ENCODE measurements at places on chromosomes 5 and 9.

- DNase-seq = no peak
These were observed 79.1 kb upstream of the RARS1 start for GRCh38 chr5:168407211-168407610.

GRCh38 chr5:39517800-39518199 is 93.0 kb upstream of the DAB2 start:
- DNase-seq = no peak

- DNase-seq = no peak
These were observed 133.9 kb downstream of the PLK2 start for GRCh38 chr5:58326022-58326421.

DNA sequence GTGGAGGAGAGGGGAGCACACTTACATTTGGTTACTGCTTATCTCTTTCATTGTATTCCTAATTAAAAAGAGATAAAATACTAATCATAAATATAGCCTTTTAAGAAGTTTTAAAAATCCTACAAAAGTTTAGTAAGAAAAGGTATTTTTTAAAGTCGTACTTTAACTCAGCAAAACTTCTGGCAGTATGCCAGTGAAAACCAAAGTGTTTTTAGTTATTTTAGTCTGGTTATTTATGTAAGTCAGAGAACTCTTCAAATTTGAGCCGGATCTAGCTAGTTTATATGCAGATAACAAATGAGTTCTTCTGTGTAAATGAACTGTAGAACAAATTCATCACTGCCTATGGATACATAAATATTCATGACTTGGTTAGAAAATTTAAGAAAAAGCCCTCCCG is 36.5 kb upstream of the ANKDD1B start:
- no peak for DNase-seq

DNA sequence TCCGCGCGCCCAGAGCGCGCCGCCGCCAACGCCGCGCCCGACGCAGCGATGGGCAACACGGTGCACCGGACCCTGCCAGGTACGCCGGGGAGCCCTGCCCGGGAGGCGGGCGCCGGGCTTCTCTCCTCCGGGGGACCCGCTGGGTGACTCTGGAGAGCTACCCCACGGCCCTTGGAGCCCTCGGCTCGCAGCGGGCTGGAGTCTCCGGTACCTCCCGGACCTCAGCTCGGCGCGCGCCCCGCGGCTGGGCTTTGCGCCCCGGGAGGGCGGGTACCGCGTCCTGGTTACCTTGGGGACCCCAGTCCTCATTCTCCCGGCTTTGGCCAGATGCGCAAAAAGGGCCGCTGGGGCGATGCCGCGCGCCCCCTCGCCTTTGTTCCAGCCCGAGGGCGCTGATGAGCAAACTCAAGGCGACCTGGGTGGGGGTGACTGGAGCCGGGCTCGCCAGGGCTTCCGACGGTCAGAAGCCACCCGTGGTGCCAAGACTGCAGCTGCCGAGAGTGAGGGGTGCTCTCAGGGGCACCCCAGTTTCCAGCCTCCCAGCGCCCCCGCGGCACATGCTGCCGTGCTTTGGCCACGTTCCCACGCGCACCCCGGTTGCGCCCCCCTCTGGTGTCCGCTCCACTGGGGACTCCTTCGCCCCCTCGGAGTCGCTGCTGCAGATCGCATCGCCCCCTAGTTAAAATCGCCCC is 442 bp downstream of the NEURL1B start:
- DNase-seq = no peak

- no peak for DNase-seq
These were observed 15.9 kb downstream of the OR2V1 start for GRCh38 chr5:181114844-181115778.

- DNase-seq = no peak
These were observed 586.0 kb downstream of the CCDC171 start for GRCh38 chr9:16138561-16139491.

DNA sequence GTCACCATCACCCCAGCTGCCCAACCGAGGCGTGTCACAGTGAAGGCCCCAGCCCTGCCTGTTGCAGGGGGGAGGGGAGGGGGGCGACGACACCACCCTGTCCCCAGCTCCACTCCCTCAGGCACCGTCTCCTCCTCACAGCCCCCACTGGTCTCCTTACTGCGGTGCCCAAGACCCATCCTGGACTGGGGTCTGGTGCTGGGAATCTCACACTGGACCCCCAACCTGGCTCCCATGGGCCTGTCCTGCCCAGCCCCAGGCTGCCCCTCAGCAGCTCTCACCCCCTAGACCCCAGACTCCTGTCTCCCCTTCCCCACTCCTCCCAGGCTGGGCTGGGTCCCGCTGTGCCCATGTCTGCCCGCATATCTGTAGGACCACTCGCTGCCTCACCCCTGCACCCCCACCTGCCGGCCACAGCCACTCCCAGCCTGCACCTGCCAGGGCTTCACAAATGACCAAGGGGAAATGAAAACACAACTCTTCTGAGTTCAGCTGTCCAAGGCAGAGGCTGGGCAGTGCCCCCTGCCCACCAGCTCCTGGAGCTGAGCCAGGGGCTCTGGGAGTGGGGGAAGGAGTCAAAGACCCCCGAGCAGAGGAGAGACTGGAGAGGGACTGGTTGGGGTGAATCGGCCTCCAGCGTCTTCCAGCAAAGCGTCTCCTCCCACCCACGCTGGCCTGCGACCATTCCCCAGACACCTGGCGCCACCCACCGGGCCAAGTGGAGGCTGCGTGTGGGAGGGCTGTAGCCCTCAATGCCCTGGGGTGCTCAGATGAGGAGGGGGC is 32.6 kb upstream of the EGFL7 start:
- DNase-seq = peak; percentile 27

Data from stimulated activated CD4-positive, alpha-beta T cell treated with anti-CD3 and anti-CD28 coated beads, Interleukin-1b, Interleukin-23, amount 100 ng/mL, for 1 hour (primary cell).